ENCODE measurements at places on chromosomes 12 and 14. TPM values are rescaled to one million over a fixed set of nuclear protein-coding genes. Genes with fewer than 3 reads are reported as not detected.

SFSWAP gene
- 34.9 TPM for total RNA-seq

- H3K36me3 ChIP-seq, result no peaks in the 10 kb centered on the region
- H3K4me3 ChIP-seq, result no peak within 1 kb of the TSS
These were observed at the start of gene PTPRQ for GRCh38 chr12:80443974-80444666. TSS of gene PTPRQ (plus strand) at chr12:80444235. CDS start at chr12:80444346, 111 bp downstream.

GRCh38 chr12:124613151-124613585, 45.8 kb upstream of the NCOR2 start:
- no peaks in the 10 kb centered on the region for H3K36me3 ChIP-seq
- no peak overlapping the region for H3K27ac ChIP-seq
- peaks cover 18% of the 10 kb centered on the region for H3K4me1 ChIP-seq

GRCh38 chr14:79971330-79971729, 240.0 kb downstream of the DIO2 start:
- H3K27ac ChIP-seq, result peak overlapping the region; percentile 62
- H3K4me3 ChIP-seq, result no peak overlapping the region
- H3K4me1 ChIP-seq, result peaks cover 12% of the 10 kb centered on the region
- no peaks in the 10 kb centered on the region for H3K36me3 ChIP-seq
- no peaks in the 10 kb centered on the region for H3K27me3 ChIP-seq
- no peak for DNase-seq

- H3K4me3 ChIP-seq, result no peak overlapping the region
- H3K4me1 ChIP-seq, result peaks cover 10% of the 10 kb centered on the region
- H3K27ac ChIP-seq, result no peak overlapping the region
- no peak for DNase-seq
These were observed 24.3 kb downstream of the CALM1 start for GRCh38 chr14:90421001-90421631.

ZC2HC1C gene
- total RNA-seq, result not detected

- no peaks in the 10 kb centered on the region for H3K4me1 ChIP-seq
- DNase-seq, result no peak
- H3K27me3 ChIP-seq, result no peaks in the 10 kb centered on the region
- no peaks in the 10 kb centered on the region for H3K36me3 ChIP-seq
- no peak overlapping the region for H3K27ac ChIP-seq
- no peak overlapping the region for H3K4me3 ChIP-seq
These were observed 24.1 kb upstream of the TRIM9 start for GRCh38 chr14:51118993-51119392.

GRCh38 chr12:68007466-68007865, 18.2 kb downstream of the IFNG-AS1 start:
- H3K4me1 ChIP-seq, result no peaks in the 10 kb centered on the region
- H3K36me3 ChIP-seq, result no peaks in the 10 kb centered on the region
- no peak for DNase-seq
- no peak overlapping the region for H3K27ac ChIP-seq

GRCh38 chr14:31968107-31968810, 108.8 kb upstream of the ARHGAP5 start:
- DNase-seq, result no peak
- H3K36me3 ChIP-seq, result no peaks in the 10 kb centered on the region
- H3K4me3 ChIP-seq, result no peak overlapping the region
- no peak overlapping the region for H3K27ac ChIP-seq
- no peaks in the 10 kb centered on the region for H3K27me3 ChIP-seq

LTB4R gene
- 35.1 TPM for total RNA-seq
